Choroid plexus epithelial cell (primary cell): ENCODE measurements at places on chromosomes 12 and 14.

DNA sequence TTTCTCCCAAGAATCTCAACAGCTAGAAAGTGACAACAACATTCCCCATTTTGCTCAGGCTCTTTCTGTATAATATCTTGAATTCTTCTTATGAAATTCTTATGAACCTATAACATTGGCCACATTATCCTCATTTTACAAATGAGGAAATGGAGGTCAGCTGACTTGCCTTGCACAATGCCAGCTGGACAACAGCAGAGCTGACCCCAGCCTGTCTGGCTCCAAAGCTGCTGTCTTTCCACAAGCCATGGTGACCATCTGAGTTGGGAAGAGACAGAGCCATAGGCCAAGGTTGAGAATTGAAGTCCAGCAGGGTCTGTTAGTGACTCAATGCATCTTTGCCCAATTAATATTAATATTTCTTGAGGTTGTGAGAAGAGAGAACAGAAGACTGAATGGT lies 87.3 kb downstream of the KSR2 start:
- no peak for DNase-seq

DNA sequence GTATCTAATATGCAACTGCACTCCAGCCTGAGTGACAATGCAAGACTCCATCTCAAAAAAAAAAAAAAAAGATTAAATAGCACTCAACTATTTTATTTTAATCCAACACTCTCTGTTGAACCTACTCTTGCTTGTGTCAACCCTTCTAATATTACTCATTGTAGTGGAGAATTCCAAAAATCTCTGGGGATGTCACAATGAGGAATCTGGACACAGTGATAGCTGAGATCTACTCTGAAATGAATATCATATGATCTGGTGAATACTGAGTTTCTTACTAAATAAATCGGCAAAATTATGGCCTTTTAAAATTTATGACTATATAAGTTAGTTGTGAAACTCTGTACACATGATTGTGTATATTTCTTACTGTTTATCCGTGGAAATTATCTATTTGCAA lies 418.2 kb downstream of the BCAT1 start:
- DNase-seq: no peak

- no peak for DNase-seq
Measured at GRCh38 chr14:96160913-96161310, 43.7 kb upstream of the BDKRB2 start.

GRCh38 chr14:93379831-93380230 lies 32.8 kb downstream of the COX8C start:
- no peak for DNase-seq

- no peak for DNase-seq
Measured at GRCh38 chr12:30701056-30701455, 5.4 kb upstream of the IPO8 start.

DNA sequence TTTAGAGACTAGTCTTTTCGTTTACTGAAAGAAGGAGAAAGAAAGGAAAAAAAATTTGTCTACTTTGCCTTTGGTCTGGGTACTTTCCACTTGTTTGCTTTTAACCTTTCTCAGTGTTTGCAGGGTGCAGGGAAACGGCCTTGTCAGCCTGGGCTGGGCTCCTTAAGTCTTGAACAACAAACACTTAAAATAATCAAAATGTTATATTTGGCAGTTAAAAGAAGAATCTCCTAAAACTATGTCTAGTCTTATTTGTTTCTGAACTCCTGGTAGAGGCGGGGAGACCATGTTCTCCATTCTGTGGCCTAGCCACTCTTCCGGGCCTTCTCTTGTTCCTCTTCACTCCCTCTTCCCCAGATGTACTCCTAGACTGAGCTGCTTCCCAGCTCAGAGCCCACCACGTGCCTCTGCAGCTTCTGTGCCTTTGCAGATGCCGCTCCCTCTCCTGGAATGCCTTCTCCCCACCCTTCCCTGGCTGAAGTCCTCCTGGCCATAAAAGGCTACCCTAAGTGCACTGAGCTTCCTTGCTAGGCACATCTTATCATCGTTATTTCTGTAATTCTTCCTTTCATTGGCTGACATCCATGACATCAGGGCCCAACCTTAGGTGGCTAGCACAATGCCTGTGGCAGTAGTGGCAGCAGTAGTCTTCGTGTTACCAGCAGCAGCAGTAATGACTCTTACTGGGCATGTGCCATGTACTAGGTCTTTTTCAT lies 432.9 kb downstream of the ZFP36L1 start:
- peak; percentile 25 for DNase-seq

GRCh38 chr14:35242599-35243311 lies 49.4 kb upstream of the PSMA6 start:
- no peak for DNase-seq

- no peak for DNase-seq
Measured at GRCh38 chr12:48261773-48262172, 58.7 kb upstream of the OR10AD1 start.

- DNase-seq: peak; percentile 85
Measured at GRCh38 chr12:11822081-11822834, 172.8 kb downstream of the ETV6 start.

GRCh38 chr14:41916313-41916712 lies 309.6 kb downstream of the LRFN5 start:
- DNase-seq: no peak

GRCh38 chr12:68097386-68097785 lies 62.2 kb downstream of the IFNG start:
- no peak for DNase-seq

DNA sequence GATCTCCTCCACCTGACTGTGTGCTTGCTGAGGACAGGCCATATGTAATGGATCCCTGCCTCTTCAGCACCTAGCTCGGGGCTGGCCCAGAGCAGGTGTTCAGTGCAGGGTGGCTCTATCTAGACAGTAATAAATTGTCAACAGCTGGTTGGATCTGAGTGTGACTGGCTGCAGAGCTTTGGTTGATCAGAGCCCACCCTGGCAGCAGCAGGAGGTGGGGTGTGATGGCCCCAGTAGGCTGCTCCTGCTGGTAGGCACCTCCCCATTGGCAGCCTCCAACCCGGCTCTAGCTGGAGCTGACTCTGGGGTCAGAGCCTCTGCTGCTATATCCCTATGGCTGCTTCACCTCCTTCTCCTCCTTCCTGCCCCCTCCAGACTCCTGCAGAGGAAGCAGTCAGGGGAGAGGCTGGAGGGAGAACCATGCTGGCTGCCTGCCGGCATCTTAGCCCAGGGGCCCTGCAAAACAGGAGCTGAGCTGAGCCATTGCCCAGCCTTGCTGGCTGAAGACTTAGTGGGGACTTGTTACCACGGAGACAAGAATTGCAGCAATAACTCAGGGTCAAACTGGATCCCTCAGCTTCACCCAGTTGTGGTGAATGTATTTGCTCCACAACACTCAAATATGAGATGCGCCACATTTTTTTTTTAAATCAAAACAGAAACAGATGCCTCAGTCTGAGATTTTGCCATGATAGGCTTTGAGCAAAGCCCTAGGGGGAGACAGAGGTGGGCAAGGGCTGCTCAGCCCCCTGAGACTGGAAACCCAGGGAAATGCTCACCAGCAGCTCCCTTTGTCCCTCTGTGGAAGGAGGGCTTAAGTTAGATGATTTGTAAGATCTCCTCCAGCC lies 22.2 kb downstream of the TMEM63C start:
- peak; percentile 6 for DNase-seq

GRCh38 chr12:3379079-3379478 lies 111.9 kb upstream of the PRMT8 start:
- DNase-seq: no peak

DNA sequence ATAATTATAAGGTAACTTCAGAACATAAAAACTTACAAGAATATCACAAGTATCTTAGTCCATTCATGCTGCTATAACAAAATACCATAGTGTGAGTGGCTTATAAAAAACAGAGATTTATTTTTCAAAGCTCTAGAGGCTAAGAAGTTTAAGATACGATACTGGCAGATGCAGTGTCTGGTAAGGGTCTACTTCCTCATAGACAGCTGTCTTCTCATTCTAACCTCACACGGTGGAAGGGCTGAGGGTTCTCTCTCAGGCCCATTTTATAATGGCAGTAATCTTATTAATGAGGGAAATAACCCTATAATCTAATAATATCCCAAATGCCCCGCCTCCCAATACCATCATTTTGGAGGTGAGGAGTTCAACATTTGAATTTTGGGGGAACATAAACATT lies 23.7 kb upstream of the OSBPL8 start:
- no peak for DNase-seq

GRCh38 chr14:32494609-32495434 lies 165.7 kb downstream of the AKAP6 start:
- peak; percentile 51 for DNase-seq

DNA sequence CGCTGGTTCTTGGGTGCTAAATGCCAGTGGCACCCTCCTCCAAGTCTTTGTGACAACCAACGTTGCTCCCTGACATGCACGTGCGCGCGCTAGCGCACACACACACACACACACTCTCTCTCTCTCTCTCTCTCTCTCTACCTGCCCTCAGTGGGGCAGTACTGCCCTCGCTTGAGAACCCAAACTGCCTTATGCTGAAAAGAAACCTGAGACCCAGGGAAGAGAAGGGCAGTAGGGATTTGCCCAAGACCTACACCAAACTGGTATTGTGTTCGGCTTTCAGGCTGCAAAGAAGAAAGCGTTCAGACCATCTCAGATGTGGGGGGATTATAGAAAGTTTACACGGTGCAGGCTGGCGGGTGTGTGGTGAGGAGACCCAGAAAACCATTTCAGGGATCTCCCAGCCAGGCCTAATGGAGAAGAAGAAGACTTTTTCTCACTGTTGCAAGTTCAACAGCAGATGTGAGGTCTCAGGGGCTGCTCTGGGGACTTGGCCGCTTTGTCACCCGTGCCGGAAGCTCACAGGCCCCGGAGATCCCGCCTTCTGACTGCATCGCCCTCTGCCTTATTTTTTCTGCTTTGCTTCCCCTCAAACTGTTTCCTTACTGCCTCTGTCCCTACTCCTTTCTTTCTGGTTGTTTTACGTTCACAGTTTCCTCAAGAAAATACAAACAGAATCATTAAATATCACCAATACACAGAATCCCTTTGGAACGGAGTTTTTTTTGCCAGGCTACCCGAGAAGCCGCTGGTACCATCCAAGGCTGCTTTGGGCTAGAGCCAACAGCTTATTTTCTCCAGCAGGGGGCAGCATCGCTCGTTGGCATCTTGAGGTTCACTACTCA lies 82.4 kb downstream of the PPM1A start:
- DNase-seq: peak; percentile 68

DNA sequence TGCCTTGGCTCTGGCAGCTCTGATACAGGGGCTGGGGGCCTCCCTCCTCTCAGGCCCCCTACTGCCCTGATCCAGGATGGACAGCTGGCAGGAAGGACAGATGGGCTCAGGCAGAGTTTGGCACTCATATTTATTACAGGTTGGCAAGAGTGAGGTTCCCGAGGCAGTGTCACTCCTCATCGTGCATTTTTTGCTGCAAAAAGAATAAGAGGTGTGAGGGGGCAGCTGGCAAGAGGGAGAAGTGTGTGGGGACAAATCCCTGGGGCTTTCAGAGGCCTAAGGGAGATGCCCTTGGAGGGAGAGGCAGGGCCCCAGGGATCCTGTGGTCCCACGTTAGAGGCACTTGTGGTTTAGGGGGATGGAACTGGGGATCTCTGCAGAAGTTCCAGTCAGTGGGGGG lies 5.0 kb downstream of the CMTM5 start:
- DNase-seq: no peak

- no peak for DNase-seq
Measured at GRCh38 chr12:795305-795704, 42.9 kb downstream of the WNK1 start.

DNA sequence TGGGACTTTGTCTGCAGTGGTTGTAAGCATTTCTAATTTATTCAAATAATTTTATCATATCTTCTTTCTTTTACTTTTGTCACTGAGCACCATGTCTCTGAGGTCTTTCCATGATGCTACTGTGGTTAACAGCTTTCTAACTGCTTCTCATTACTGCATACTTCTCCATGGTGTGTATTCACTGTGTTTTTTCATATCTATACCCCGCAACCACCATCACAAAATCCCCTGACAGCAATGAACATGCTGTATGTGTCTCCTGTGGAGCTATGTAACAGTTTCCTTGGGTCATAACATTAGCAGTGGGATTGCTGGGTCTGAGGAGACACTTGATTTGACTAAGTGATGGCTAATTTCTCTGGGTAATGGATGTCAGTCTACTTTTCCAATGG lies 29.2 kb upstream of the CHST11 start:
- DNase-seq: no peak

GRCh38 chr12:128318946-128319345 lies 52.0 kb downstream of the TMEM132C start:
- no peak for DNase-seq

DNA sequence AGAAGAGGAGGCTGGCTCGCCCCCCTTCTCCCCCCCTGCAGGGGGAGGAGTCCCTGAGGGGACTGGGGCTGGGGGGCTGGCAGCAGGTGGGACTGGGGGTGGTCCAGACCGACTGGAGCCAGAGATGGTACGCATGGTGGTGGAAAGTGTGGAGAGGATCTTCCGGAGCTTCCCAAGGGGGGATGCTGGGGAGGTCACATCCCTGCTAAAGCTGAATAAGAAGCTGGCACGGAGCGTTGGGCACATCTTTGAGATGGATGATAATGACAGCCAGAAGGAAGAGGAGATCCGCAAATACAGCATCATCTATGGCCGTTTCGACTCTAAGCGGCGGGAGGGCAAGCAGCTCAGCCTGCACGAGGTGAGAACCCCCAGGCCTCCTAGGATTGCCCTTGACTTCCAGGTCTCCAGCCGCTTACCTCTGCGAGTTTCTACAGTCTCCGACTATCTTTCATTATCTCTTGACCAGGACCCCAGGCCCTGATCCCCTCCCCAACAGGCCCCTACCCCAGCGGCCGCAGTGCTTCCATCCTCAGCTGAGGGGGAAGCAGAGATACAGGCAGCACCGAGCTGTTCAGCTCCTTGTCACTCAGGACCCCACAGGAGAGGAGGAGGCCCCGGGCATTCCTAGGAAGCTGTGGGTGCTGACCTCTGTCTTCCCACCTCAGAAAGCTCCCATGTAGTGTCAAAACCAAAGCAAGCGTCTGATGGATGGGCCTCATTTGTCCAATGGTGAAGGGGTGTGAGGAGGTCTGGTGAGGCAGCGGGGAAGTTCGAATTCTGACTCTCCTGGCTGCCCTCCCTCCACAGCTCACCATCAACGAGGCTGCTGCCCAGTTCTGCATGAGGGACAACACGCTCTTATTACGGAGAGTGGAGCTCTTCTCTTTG lies 3.0 kb downstream of the NAB2 start:
- no peak for DNase-seq

- DNase-seq: no peak
Measured at GRCh38 chr12:20628226-20628787, 66.8 kb upstream of the SLCO1C1 start.
